ENCODE measurements at places on chromosomes 7 and 10.

DNA sequence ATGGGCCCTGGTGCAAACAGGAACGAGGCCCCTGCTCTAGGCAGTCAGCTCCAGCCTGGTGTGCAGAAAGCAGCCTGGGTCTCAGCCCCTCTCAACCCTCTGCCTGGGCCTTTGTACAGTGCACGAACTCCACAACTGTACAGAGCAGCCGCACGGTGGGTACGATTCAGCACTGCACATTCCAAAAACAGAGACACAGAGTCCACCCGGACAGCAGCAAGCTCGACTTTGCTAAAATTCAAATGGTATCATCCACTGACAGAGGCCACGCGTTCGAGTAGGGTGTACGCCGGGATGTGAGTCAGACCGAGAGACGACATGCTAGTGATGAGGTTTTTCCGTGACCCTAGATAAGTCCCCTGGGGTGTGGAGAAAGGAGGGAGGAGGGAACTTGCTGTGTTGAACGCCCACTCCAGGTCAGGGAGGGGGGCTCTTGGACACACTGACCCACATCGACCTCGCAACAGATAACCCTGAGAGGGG is 65.6 kb upstream of the PDGFA start:
- no peak for DNase-seq

DNA sequence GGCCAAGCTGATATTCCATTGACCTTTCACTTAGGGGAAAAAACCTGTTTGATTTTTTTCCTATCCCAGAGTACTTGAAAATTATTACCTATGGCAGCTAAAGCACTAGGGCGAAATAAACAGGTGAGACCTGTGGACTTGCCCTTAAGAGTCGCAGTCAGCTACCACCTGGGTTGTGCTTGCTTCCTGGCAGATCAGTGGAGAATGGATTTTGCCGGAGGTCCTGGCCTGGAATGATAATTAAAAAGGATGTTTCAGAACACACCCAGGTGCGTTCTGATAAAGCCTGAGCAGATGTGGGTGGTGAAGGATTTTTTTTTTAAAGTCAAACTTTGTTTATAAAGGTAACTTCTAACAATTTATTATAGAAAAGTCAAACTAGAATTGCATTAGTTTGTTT is 59.1 kb downstream of the AUTS2 start:
- DNase-seq: no peak

GRCh38 chr7:30150711-30151110 is 15.9 kb downstream of the MTURN start:
- DNase-seq: no peak

GRCh38 chr10:110268971-110269370 is 35.7 kb downstream of the SMNDC1 start:
- no peak for DNase-seq

GRCh38 chr7:7650682-7651206 is 10.2 kb downstream of the UMAD1 start:
- DNase-seq: no peak

DNA sequence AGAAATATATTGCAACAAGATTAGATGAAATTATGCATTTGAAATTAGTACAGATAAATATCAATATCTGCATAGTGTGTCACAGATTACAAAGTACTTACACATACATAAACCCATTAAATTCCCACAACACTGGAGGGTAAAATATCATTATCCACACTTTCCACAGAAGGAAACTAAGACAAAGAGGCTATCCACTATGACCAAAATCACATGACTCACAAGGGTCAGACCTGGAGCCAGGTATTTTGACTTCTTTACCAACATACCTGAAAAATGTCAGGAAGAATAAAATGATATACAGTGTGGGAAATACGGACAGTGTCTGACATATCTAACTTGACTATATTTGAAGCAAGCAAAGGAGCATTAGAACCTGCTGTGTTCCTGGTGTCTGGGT is 34.1 kb downstream of the HYCC1 start:
- DNase-seq: no peak

DNA sequence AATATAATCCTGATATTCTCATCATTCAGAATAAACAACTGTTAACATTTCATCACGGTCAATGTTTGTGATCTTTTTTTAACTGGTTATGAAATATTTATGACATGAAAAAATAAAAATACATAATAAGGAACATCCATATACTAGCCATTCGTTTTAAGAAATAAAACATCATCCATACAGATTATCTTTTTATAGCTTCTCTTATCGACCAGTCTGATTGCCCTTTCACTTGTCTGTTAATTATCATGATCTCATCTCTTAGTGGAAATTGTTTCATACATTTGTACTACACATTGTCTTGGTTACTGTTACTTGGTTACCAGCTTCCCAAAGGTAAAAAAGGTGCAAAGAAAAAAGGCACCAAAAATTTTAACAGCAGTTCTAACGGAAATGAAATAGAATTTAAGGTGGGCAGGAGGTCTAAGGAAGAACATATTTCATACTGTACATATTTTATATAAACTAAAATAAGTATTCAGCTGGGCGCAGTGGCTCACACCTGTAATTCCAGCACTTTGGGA is 8.4 kb downstream of the ARHGAP21 start:
- DNase-seq: no peak

GRCh38 chr7:94623820-94624219 is 32.1 kb downstream of the SGCE start:
- DNase-seq: no peak

- peak; percentile 28 for DNase-seq
Observed at GRCh38 chr7:22660732-22661131, 66.3 kb upstream of the IL6 start.

- DNase-seq: no peak
Observed at GRCh38 chr10:43417950-43418768, 9.2 kb upstream of the HNRNPF start.

DNA sequence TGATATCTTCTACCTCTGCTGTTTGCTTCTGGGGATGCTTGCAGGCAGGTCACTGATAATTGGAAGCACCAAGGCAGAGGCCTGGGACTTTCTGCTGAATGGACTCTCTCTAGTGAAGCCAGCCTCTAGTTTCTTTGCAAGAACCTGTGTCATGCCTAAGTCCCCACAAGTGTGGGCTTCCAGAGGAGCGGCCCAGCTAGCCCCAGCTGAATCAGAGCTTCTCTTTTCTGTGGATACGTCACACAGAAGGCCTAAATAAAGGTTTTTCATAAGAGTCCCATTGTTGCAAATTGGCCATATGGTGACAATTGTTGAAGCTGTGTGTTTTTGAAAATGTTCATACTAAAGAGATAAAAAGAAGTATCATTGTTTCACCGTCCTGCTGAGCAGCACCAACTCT is 6.8 kb upstream of the OPALIN start:
- DNase-seq: no peak

- DNase-seq: no peak
Observed at GRCh38 chr10:121098211-121098610, 247.0 kb downstream of the WDR11 start.
